ENCODE measurements at places on chromosomes 7 and 10.

DNA sequence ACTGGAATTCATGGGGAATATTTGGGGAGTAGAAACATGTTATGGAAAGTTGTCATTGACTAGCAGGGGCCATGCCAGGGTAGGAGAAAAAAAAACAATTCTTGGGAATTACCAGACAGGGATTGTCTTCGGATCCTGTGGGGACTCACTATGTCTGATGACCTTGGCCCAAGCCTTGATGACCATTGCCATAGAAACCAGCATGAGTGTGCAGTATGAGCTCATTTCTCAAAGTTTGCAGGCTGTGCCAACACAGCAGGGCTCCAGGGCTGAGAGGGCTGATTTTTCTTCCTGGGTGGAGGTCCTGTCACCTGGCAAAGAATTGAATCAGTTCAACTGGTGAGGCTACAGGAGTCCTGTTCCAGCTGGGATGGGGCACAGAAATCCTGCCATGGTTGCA, 198.3 kb downstream of the ADRA2A start:
- DNase-seq: no peak

GRCh38 chr7:87325576-87326370, 19.7 kb upstream of the CROT start:
- DNase-seq: no peak

DNA sequence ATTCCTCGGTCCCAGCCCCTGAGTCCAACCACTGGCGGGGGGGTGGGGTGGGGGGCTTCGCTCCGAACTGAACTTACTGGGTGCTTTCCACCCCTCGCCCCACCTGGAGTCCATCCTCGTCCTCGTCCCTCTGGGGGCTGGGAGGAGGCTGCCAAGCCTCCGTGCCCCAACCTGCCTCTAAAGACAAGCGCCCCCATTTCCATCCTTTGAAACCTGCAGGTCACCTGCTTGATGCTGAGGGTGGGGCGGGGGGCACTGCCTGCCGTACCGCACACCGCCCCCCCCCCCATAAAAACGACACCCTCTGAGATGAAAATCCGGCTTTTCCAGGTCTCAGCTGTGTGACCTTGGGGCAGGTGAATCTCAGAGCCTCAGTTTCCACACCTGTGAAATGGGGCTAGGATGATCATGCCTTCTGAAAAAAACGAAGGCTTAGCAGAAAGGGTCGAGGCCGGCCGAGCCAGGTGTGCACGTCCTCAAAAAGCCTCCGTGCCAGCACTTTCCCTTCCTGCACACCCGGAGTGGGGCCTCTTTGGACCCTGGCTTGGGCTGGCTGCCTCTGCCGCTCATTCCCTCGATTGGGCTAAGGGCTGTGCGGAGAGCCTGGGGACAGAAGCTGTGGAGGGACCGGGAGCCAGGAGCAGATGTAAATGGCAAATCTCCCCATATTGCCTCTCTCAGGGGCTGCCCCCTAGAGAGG, 967 bp downstream of the ELFN1 start:
- DNase-seq: no peak

DNA sequence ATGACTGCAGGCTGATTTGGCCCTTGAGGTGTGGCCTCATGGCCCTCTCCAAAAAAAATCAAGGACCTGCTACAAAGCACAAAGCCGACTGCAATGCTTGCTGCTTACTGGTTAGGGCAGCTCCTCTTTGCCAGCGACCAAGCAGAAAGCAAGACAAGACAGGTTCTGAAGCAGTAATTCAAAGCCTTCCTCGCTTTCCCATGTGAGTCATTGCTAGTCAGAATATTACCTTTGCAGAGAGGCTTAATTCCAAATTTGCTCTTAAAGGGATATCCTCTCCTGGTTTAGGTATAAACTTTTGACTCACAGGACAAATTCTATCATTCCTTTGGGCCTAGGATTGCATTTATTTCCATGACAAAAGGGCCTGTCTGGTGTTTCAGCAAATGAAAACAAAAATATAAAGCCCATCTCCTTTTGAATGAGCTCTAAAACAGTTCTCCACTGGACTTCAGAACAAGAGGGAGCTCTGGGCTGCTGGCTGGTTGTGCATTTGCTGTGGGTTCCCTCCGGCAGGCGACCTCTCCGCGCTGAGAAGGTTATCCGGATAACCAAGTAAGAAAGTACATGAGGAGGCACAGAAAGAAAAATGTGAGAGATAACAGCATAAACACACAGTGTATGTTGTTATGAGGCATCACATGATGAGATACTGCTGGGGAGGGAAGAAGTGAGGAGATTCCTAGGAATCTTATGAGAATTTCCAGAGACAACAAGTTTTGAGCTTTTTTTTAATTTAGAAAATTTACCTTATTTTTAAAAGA, 90.8 kb downstream of the EGFR start:
- DNase-seq: no peak

DNA sequence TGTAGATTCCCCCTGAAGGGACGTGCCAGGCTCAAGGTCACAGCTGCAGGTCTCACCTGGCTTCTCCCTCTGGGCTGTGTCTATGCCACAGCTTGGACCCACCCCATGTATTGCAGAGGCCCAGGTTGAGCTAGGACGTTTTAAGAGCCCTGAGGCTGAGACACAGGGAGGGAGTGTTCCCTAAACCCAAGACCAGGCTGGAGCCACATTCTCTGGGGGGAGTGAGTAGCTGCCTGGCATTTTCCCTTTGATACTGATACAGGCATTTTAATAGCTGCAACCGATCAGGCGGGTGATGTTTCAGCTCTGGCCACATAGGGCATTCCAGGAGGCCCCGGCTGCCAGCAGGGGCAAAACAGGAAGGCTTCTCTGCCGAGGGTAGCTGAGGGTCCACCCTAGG, 13.4 kb downstream of the COL13A1 start:
- no peak for DNase-seq

GRCh38 chr10:88147000-88147798, 283.8 kb downstream of the PTEN start:
- DNase-seq: no peak

DNA sequence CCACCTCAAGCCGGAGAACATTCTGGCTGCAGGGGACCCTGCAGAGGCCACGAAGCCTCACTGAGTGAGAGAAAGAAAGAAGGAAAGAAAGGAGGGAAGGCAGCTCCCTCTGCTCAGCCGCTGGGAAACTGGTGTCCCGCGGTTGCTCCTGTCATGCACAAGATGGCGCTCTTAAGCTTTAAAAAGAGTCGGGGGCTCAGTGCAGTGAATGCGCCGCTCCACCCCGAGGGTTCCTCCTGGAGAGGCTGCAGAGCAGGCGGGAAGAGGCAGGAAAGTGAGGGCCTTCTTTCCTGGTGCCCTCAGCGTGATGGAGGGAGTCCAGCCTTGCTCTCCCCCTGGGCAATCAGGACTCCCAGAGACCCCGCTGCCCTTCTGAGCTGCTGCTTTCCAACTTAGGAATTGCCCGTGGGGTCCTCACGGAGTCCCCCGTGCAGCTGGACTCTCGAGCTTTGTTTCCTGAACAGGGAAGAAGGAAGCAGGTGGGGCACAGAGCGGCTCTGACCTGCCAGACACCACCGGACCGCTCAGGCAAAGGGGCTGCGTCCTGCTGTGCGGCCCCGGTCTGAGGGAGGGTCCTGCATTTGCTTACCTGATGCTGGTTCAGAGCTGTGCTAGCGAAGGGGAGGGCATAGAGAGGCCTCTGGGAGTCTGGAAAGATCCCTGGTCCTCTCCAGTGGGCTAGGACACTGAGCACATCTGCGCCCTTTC, 141.9 kb upstream of the MKI67 start:
- DNase-seq: peak; percentile 24

DNA sequence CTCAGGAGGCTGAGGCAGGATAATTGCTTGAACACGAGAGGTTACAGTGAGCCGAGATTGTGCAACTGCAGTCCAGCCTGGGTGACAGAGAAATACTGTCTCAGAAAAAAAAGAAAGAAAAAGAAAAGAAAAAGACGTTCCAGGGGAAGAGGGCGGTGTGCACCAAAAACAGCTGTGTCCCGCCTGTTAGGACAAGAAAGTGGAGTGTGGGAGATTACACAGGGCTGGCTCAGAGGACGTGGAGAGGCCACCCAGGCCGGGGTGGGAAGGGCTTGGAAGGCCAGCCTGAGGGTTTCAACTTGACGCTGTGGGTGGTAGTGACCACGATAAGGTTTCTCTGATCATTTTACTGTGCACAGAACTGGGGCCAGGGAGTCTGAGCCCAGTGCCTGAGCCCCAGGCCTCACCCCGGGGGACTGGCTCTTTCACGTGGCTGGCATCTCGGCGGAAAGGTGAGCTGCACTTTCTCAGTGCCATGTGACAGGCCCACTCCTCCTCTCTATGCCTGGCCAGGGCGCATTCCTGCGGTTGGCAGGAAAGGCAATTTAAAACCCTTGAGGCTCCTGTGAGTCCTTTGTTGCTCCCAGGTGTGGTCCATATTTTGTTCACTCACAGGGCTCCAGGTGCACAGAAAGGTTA, 13.9 kb downstream of the RHBDD2 start:
- DNase-seq: no peak
